ENCODE measurements at places on chromosomes 13 and 19. TPM values are rescaled to one million over a fixed set of nuclear protein-coding genes. Genes with fewer than 3 reads are reported as not detected.

DNA sequence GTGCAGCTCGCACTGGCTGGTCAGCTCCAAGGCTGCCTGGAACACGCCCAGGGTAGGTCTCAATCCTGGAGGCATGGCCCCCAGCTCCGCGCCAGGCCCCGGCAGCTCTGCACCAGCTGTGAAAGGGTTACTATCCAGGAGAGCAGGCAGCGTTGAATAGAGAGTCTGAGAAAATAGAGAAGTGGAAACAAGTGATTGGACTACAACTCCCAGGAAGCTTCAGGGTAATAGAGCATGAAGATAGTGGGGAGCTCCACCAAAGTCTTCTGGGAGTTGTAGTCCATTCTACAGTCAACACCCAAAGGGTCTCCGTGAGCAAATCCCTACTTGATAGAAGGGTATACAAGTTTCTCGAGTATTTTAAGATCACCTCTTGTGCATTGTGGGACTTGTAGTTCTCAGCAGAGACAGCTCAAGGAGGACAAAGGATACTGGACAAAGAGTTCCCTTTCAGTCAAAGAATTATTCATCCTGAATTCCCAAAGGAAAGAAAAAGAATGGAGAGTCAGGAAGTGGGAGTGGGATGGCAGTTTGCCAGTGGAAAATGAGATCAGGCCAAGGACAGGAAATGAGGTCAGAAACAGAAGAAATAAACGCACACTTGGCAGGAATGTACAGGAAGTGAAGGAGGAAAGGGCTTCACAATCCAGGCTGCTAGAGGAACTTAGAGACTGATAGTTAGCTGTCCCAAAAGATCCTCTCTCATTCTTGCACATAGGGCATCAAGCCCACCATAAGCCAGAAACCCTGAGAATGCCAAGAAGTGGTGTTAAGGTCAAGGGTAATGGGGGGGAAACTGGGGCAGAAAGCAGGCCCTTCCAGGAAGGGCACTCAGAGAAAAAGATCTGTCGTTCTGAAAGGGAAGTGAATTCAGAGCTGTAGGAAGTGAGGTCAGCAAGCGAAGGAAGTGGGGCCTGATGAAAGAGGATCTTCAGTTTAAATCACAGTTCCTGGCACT is 5.5 kb upstream of the MAMSTR start:
- DNase-seq, result no peak

- DNase-seq, result no peak
Observed at GRCh38 chr19:15452111-15453047, 2.6 kb upstream of the WIZ start.

GRCh38 chr13:113324398-113324797 is 27.4 kb downstream of the LAMP1 start:
- DNase-seq, result no peak

GTF2F1 gene
- total RNA-seq, result 64.0 TPM

DNA sequence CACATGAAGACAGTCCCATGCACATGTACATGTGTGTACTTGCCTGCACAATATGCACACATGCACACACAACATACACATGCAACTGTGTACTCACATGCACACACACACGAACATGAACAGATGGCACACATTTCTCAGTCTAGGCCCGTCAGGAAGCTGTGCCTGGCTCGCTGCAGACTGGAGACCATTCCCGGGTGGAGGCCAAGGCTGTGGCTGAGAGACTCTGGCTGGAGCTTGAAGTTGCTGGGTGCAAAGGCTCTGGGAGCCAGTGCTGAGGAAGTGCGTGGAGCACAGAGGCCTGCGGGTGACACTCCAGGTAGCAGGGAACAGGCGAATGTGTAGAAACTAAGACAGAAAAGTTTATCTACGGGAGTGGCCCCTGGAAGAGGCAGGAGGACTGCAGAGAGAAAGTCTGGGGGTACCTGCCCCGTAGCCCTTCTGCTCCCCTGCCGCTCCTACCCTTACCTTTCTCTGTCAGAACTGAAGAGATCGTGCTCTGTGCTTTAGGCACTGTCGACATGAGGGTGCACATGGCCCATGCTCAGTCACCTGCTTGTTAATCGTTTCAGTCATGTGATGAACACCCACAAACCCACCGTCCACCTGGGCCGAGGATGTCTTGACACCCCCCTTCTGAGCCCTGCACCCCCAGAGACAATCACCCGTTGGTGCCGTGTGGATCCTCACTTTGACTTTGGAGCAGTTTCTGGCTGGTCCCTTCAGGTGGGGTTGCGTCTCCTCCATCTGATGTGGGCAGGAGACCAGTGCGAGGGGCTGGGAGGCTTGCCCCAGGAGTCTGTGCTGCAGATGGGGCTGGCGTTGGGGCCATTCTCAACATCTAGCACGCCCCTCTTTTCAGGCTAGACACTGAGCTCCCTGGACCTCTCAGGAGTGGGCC is 69.4 kb downstream of the TEX29 start:
- no peak for DNase-seq

CEACAM4 gene
- total RNA-seq, result not detected

HSPB6 gene
- total RNA-seq, result 0.75 TPM

DNA sequence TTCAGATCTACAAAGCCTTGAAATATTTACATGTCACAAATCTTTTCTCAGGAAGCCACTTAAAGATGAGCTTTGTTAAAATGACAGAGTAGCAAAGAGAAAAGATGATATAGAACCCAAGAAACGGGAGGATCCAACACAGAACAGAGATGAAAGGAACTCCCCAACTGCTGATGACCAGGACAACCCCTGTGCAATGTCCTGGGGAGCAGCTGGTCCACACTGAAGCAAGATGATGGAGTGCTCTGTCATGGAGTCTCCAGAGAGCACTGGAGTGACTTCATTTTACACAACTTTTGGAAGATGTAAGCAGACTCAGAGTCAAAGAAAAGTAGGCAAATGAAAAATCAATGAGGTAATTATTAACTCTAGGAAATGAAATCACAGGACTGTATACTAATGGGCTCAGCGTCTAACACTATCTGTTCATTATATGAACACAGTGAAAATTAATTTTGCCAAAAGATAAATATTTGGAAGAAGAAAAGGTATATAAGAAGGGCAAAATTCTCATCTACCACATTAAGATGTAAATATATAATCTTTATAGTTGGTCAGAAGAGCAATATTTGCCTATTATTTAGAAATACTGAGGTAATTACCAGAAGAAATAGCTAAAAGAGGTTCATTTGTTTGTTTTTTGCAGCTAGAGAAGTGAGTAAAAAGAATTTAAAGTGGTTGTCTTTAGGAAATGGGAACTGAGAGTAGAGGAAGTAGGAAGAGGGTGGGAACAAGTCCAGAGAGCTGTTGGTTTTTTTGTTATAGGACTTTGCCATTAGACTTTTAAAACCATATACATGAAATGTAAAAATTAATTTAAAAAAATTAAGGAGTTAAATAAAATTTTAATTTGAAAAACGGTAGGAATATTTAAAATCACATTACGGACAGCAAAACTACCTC is 30.5 kb downstream of the MTRF1 start:
- no peak for DNase-seq

- DNase-seq, result no peak
Observed at GRCh38 chr13:113579686-113580085, 4.9 kb upstream of the TFDP1 start.

IZUMO2 gene
- not detected for total RNA-seq

GRCh38 chr13:80374901-80375300 is 34.0 kb upstream of the SPRY2 start:
- DNase-seq, result no peak

DAZAP1 gene
- total RNA-seq, result 81.1 TPM

DNA sequence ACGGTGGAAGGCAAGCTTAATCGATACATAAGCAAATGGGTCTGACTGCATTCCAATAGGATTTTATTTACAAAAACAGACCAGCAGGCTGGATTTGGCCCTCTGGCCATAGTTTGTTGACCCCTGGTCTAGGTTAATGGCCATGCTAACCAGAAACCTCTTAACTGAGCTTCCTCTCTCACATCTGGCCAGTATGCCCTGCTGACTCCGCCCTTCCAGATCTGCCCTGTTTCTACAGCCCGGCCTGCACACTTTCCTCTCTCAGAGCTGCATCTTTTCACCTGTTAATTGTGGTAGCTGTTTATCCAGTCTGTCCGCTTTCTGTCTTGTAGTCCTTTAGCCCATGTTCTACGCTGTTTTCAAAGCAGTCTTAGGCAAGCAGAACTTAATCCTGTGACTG is 25.6 kb downstream of the EDNRB start:
- DNase-seq, result no peak

GRCh38 chr13:66343224-66343828 is 886.8 kb downstream of the PCDH9 start:
- DNase-seq, result no peak

ADGRE2 gene
- total RNA-seq, result 1.6 TPM

DNA sequence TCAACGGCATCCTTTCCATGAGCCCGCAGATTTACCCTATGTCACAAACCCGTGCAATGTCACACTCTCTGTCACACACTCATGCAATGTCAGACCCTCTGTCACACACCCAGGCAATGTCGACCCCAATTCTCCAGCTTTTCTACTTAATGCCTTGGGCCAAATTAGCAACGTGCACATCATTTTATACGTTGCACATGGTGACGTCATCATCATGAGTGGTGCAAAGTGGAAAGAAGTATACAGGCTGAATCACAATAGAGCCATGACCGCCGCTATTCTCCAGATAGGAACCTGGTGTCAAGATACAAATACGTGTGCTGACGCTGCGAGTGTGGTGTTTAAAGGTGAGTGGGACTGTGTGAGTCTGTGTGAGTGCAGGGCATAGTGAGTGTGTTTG is 21.7 kb upstream of the ZNF845 start:
- no peak for DNase-seq

GRCh38 chr13:107942030-107942617 is 273.2 kb downstream of the LIG4 start:
- no peak for DNase-seq

GRCh38 chr13:29255567-29255966 is 339.9 kb downstream of the SLC7A1 start:
- no peak for DNase-seq

GRCh38 chr13:99577934-99578917 is 77.0 kb downstream of the TM9SF2 start:
- no peak for DNase-seq

- no peak for DNase-seq
Observed at GRCh38 chr19:43624933-43625332, 5.5 kb upstream of the ZNF428 start.

- DNase-seq, result no peak
Observed at GRCh38 chr13:73945871-73946270, 188.3 kb downstream of the KLF12 start.

DNA sequence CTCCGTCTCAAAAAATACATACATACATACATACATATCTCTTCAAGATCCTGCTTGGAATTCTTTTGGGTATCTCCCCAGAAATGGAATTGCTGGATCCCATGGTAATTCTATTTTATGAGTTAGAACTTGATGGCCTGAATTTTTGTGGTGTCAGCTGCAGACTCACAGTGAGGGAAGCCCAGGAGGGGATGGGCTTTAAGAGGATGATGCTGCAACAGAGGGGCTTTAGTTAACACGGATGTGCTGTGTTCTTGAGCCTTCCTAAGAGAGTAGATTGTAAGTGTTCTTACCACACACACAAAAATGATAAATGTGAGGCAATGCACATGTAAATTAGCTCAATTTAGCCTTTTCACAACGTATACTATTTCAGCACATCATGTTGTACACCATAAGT is 31.8 kb downstream of the CACNG6 start:
- DNase-seq, result no peak

- no peak for DNase-seq
Observed at GRCh38 chr19:10288662-10289166, 1.0 kb upstream of the ICAM5 start.

DNA sequence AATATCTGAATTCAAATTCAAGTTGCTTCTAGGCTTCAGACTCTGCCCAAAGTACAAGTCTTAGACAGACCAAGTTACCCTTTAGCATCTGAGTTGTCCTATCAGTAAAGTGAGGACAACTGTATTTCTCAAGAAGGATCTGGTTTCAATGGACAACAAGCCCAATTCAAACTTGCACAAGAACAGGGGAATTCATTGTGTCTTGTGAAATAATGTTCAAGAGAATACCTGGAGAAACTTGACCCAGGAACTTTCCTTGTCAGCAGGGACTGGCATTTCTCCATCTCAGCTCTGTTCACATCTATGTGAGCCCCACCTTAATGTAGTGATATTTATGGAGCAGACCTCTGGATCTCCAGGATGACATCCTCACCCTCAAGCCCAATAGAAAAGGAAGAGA is 894.9 kb upstream of the SLC10A2 start:
- no peak for DNase-seq

DNA sequence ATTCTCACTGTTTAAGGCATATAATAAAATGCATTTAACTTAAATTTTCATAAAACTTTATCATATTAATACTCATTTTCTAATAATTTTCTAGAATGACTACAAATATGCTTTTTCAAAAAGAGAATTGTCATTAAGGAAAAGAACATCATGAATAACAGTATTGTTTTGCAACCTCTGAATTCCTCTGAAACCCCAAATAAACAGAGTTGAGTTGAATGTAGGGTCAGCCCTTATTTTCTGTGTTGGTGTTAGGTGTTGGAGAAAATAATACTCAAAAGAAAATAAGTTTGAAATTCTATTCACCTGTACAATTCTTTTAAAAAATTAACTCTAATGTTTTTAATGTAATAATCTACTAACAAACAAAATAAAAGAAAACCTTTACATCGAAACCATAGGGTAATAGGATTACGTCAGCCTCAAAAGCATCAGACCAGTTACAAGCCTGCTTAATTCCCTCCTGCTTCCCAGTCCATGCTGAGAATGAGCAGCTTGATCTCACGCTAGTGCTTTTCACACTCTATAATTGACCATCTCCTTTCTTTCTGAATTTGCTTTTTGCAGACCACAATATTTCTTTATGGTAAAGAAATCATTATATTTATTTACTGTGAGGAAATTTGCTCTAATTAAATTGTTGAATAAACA is 160.9 kb downstream of the PCDH9 start:
- no peak for DNase-seq

DNA sequence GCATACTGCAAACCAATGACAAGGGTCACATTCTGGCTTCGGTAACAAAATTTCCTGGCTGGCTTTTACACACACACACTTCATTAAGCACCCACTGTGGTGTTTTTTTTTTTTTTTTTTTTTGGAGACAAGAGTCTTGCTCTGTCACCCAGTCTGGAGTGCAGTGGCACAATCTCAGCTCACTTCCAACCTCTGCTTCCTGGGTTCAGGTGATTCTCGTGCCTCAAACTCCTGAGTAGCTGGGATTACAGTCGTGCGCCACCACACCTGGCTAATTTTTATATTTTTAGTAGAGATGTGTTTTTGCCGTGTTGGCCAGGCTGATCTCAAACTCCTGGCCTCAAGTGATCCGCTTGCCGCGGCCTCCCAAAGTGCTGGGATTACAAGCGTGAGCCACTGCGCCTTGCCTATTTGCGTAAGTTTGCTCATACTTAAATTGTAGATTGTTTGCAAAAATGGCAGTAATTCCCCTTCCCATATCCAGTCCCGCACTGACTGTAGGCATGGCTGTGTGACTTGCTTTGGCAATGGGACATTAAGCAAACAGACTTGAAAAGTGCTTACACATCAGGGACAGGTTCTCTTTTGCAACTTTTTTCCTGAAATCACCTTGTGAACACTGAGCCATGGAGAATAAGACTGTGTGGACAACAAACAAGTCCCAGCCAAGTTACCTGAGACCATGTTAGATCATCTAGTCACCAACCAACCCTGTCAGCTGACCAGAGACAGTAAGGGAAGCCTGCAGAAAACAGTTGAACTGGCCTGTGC is 42.1 kb upstream of the EBPL start:
- DNase-seq, result no peak

GRCh38 chr13:107572156-107572555 is 643.2 kb downstream of the LIG4 start:
- no peak for DNase-seq

- no peak for DNase-seq
Observed at GRCh38 chr19:49116544-49116943, 2.4 kb downstream of the LIN7B start.

RINL gene
- total RNA-seq, result 0.65 TPM

- DNase-seq, result no peak
Observed at GRCh38 chr13:79749984-79750551, 269.1 kb downstream of the NDFIP2 start.

Measured in chondrocyte (in vitro differentiated cells).